NCI-H774 (cell line): ENCODE measurements at places on chromosomes 11 and 22.

DNA sequence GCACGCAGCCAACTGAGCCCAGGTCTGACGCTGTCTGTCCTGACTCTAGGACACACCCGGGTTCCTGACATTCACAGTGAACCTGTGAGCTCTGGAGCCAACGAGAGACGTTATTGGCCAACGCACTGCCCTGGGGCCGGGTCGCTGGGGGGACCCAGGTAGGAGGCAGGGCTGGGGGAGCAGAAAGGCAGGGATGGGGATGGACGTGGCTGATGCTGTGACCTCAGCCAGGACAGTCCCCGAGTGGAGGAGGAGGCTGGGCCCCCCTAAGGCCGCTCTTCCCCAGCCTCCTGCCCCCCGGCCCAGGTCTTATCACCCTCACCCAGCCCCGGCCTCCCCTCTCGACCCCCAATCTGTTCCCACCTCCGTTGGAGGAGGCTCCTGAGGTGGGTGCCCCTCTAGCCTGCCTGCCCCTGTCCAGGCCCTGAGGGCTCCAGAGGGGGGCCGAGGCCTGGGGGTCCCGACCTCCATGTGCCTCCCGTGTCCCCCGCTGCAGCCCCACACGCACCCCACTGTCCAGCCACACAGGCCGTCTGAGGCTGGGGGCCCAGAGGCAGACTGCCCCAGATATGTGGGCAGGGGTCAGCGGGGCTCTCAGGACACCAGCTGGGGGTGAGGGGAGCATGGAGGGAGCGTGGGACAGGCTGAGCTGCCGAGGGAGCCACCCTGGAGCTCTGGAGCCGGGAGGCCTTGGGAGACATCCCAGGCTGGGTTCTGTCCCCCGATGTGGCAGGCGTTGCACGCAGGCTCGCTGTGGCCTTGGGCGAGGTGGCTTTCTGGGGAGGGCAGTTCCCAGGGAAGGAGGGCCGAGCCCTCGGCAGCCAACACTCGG lies 29.2 kb upstream of the MUC5AC start:
- no peak for DNase-seq

- no peak for DNase-seq
Observed at GRCh38 chr22:40679964-40680818, 907 bp downstream of the MCHR1 start.

DNA sequence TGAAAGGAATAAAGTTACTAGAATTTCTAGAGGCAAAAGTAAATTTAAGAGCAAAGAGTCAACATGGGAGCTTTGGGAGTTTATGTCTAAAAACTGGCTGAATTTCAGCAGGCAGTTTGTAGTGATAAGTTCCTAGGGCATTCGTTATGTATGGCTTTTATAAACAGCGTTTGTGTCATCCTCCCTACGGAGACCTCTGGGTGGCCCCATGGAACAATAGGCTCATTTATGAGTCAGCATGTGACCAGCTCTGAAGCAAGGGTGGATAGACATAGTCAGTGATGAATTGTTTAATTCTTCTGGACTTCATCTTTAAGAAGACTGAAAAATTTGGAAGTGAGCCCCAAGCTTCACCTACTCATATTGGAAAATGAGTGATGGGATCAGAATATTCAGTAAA lies 37.1 kb downstream of the SVIP start:
- no peak for DNase-seq

- DNase-seq: no peak
Observed at GRCh38 chr11:64036087-64037026, 626 bp downstream of the FLRT1 start.
